ENCODE measurements at places on chromosomes 12 and 14.

DNA sequence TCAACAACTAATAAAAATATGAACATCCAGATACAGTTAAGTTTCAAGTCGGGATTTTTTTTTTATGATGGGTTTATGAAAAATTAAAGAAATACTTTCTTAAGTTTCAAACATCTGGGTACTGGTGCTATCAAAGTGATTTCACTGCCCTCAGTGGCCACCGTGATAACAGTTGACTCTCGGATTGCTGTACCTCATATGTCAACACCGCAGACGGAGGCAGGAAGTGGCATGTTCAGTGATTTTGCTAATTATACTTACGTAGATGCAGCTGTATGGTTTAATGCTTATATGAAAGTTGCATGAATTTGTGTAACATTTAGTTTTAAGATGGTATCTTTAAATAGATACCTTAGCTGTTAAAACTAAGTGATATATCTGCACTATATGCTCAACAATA, 20.8 kb upstream of the FBLN5 start:
- DNase-seq, result no peak

DNA sequence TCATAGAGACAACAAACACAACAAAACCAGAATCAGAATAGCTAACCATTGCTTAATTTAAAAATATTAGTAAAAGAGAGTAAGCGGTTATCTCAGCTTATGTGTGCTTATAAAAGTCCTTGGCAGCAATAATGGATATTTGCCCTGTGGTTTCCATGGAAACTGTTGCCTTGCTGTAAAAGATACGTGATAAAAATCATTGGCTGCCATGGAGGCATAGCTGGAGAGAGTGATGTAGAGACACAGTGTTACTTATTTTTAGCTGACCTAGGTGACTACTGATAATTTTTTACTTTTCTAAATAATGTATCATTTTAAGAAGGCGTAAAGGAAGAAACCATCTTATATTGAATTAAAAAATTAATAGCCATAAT, 92.9 kb downstream of the ERC1 start:
- DNase-seq, result no peak

DNA sequence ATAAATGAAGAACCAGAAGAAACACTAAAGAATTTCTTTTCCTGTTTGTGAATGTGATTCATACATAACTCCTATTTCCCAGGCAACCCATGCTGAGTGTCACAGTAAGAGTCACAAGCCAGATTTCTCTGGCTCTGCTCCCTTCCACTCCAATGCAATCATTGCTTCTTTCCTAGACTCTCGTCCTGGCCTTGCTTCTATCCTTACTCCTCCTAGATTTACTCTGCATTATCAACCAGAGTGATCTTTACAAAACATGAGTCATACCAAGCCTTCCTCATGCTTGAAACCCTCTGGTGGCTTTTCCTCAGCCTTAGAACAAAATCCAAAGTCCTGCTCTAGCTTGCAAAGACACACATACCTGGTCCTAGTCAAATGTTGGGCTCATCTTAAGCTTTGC, 13.3 kb downstream of the IL22 start:
- no peak for DNase-seq

DNA sequence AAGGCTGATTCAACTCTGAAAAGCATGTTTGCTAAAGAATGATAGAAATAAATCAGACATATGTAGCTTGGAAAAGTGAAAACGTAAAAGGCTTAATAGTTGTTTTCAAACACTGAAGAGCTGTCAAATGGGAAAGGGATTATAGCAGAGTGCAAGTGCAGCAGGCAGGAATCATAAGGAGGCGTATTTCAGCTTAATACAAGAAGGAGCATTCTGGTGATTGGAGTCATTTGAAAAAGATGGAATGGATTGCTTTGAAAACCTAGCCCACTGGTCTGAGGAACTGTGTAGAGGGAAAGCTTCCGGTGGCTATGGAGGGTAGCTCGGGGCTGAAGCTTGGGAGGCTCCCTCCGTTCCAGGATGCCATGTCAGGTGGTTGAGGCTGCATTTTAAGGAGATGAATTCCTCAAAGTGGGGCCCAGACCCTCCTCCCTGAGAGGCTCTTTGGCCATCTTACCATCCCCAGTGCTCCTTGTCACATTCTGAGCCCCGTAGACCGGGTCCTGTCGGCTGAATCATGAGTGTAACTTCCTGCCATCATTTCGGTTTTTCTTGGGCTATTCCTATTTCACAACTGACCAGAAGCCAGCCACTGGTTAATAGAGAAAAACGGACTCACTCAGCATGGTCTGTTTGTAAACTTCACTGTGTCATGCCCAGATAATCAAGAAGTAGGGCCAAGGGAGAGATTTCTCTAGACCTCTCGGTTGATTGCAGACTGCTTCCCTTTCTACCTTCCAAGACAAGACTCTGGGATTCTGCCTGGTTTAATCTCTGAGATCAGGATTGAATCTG, 6.5 kb downstream of the WNT5B start:
- DNase-seq, result no peak

- peak; percentile 53 for DNase-seq
These were observed 60.6 kb downstream of the SLC25A47 start for GRCh38 chr14:100383727-100384158.

GRCh38 chr12:25590011-25590721, 37.1 kb upstream of the LMNTD1 start:
- no peak for DNase-seq

DNA sequence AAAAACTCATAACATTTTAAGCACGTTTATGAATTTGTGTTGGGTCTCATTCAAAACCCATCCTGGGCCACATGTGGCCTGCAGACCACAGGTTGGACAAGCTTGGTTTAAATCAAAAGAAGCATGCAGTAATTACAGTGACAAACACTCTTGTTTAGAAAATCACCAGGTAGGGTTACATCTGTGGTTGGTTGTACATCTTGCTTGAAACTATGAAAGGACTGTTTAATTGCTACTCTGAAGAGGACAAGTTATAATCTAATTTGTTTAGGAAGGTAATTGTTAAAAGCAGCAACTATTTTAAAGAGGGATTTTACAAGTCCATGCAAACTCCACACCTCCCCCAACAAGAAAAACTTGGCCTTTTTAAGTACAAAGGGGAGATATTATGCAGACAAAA, 4.0 kb downstream of the TRIP11 start:
- no peak for DNase-seq

DNA sequence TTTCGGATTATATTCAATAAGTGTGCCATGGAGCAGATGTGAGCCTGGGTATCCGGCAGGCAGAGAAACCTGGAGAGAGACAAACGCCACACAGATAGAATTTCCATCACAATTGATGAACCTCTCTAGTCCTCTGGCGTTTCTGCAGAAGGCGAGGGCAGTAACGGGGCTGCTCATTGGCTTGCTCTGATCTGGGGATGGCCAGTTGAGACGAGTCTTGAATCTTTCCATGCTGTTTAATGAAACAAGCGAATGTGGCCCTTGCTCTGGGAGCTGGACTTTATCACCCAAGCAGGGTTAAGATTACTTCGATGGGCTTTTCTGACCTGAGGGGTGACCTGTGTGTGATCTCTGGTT, 42.4 kb upstream of the CLMN start:
- DNase-seq, result no peak

GRCh38 chr14:86501611-86502010, 971.7 kb downstream of the FLRT2 start:
- no peak for DNase-seq

All from left ventricle myocardium inferior (tissue), 1 donor.